Central memory CD4-positive, alpha-beta T cell (primary cell): ENCODE measurements at places on chromosomes 5 and 9.

- DNase-seq, result no peak
Observed at GRCh38 chr5:27172693-27173092, 134.3 kb upstream of the CDH9 start.

DNA sequence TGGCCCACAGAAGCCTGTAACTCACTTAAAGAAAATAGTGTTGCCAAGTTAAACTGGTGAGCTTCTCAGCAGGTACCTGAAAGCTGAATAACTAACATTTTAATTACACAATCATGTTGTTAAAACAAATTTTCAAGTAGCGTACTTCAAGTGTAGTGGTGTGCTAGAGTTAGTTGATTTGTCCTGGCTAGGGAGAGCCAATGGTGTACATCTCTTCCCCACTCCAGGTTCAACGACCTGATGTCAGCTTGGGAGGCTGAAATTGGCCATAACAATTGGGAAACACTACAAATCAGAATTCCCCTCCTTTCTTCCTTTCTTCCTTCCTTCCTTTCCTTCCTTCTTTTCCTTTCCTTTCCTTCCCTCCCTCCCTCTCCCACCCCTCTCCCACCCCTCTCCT is 295.3 kb upstream of the SLC24A2 start:
- DNase-seq, result no peak

- no peak for DNase-seq
Observed at GRCh38 chr5:35623991-35624390, 6.3 kb downstream of the SPEF2 start.

DNA sequence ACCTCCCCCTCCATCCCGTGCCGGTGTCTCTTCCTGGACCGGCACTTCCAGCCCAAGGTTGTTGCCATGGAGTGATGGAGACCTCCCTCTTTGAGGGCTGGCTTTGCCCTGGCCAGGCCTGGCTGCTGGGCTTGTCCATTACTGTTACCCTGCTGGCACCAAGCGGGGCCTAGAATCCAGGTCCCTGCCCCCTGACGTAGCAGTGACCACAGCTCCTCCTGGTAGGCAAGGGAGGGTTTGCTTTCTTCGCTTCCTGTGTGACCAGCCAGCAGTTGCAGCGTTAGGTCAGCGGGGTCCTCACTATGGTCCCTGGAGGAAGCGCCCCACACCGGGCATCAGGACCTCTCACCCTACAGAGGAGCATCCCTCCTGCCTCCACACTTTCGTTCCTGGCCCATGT is 146.7 kb upstream of the COL5A1 start:
- no peak for DNase-seq

- no peak for DNase-seq
Observed at GRCh38 chr5:92455011-92455410, 1071.9 kb upstream of the ARRDC3 start.

- no peak for DNase-seq
Observed at GRCh38 chr9:132833550-132834121, 44.4 kb downstream of the AK8 start.

DNA sequence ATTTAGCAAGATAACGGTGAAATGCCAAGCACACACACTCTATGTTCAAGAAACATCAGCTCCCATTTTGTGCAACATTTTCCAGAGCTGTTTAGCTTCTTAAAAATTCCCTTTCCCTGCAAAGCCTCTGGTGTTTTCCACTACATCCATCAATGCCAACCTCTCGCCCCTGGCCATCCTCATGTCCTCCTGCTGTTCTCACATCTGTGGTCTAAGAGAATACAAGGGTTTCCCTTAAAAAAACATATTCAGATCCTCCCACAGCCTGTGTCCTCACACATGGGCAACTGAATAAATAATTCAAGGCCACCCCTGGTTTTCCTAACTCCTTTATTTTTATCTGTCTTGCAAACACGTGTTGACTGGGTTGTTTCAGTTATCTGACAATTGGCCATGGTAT is 70.3 kb downstream of the PAPPA start:
- DNase-seq, result no peak

DNA sequence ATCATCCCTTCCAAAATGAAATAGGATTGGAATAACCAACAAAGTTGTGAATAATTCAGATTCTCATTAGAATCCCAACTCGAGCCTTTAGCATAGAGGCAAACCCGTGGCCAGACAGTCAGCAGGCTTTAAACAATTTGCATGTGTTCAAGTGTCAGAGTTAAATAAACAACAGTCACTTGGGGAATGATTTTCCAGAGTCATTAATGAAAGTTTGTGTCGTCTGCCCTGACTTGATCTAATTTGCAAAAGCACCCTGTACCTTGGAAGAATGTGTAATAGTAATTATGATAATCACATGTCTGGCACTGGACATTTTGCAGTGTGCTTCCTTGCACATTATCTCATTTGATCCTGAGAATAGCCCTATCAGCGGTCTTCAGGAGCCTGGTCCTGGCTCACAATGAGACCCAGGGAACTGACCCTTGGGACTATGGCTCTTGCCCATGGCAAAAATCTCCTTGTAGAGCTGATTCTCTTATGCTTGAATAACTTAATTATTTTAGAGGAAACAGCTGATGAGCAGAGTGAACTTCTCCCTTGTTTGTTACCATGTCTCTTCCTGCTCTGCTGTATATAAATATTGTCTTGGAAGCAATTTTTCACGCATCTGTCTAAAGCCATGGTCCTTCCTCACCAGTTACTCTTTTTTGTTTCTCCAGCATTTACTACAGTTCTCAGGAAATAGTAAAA is 272.7 kb downstream of the NR3C1 start:
- no peak for DNase-seq

GRCh38 chr9:81632599-81632998 is 56.7 kb downstream of the TLE1 start:
- no peak for DNase-seq

DNA sequence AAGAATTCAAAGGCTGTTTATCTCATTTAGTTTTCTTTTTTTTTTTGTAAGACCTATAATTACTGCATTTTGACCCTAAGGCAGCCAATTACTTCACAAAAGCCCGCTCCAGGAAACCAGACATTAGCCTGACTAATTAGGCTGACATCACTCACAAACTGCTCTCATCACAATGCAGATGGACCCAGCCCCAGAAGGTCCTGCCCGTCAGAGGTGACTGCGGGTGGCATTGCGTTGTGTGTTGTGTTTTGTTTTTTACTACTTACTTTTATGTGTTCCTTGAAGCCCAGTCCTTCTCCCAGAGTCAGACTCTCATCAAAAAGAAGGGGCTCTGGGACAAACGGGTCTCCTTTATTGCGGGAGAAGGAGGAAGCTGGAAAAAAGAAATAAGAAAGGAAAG is 172.2 kb downstream of the HSD17B3 start:
- DNase-seq, result no peak

DNA sequence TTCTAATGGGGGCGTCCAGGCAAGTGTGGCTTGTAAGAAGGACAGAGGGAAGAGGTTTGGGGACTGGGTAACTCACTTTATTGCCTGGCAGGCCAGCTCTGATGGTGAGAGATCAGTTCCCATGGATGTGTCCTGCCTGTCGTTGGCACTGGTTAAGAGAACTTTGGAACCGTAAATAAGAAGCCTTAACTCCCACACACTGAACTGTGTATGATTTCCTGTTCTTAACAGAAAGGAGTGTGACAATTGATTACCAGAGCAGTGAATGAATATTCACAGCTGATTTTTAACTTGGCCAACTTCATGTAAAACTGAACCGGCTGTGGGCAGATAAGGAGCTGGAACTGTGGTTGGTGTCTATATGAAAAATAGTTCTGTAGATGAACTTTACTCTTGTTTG is 63.2 kb downstream of the MEGF10 start:
- DNase-seq, result no peak

- no peak for DNase-seq
Observed at GRCh38 chr9:133495327-133496293, 16.7 kb upstream of the SLC2A6 start.

DNA sequence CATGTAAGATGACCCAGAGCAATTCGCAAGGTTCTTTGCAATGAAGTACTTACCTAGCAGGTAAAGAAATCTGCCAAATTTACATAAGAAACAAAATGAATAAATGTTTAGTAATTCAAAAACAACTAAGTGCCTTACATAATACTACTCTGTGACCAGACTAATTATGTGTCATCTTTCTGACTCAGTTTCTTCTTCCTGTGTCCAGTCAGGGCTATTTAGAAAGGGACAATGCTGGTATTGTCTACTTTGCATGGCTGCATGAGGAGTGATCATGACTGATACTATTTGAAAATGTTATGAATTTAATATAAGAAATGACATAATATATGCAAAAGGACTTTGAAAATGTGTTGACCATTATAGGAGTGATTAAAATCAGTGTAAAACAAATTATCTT is 210.0 kb downstream of the TMEM161B start:
- no peak for DNase-seq

DNA sequence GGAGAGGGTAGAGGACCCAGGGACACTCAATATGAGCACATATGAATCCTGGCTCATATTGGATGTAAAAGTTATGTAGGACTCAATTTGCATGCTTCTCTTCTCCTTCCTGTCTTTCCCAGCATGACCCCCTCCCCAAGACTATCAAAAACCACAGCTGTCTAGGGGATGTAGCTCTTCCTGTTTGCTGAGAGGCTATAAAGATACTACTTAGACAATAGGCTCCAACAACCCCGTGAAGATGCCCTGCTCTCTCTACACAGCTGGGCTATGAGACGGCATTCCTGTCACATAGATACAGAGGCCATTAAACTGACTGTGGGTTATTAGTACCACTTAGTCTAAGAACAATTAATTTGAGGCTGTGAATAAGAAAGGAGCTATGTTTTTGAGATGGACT is 56.5 kb upstream of the PCSK1 start:
- DNase-seq, result no peak

GRCh38 chr5:100616291-100616690 is 81.1 kb downstream of the FAM174A start:
- DNase-seq, result no peak

GRCh38 chr9:111176511-111176910 is 138.2 kb upstream of the LPAR1 start:
- DNase-seq, result no peak

DNA sequence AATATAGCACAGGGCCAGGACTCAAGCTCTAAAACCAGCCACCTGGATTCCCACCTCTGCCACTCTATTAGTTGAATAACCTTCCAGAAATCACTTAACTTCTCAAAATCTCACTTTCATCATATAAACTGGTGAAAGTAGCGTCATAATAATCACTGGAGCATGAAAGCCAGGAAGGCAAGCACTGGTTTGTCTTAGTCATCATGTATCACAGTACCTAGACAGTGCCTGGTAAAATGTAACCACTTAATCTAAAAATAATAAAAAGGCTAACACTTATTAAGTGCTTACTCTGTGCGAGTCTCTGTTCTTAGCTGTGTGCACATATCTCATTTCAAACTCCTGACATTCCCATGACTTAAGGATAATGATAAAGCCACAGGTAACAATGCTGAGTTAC is 109.4 kb downstream of the ASTN2 start:
- no peak for DNase-seq

DNA sequence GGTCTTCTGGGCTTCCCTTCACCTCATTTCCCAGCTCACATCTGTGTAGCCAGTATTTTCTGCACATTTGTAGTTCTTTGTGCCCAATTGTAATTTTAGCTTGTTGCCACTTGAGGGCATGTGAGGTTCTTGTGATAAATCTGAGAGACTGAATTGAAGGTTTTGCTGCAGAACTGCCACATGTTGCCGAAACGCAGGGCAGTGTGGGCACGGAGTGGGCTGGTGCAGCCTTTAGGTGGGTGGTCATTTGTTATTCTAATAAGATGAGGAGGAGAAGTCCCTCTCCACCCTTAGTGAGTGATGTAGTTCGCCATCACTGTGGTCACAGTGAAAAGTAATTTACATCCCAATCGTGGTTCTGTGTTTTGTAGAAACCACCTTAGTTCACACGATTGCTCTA is 21.2 kb downstream of the OTULIN start:
- DNase-seq, result peak; percentile 48

GRCh38 chr5:68333649-68334552 is 118.3 kb downstream of the PIK3R1 start:
- no peak for DNase-seq

GRCh38 chr5:148397968-148398595 is 14.3 kb downstream of the FBXO38 start:
- no peak for DNase-seq

DNA sequence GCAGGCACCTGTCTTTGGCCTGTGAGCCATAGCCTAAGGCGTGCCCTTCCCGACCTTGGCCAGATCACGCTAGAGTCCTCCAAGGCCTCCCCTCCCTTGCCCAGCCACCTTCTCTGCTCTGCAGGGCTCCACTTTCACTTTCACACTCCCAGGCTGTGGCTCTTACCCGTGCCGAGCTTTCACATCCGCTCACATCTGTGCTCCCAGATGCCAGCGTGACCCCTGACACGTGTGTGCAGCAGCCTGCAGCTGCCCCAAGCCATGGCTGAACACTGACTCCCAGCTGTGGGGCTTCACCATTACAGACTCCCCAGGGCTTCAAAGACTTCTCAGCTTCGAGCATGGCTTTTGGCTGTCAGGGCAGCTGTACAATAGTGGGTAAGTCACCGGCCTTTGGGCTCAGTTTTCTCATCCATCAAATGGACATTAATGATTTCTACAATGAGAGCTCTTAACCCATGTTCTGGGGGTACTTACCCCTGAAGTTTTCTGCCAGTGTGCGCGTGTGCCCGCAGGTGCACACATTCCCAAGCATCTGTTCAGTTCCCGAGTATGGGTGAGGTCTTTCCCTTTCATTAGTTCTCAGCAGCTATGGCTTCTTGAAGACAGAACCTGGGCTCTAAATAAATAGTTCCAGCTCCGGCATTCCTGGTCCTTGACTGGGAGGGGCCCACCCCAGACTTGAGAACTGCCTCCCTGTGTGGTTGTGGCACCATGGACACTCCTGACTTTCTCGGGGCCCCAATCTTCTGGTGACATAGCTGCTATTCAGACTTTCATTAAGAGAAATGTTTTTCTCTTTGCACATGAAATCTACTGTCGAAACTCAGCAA is 118.6 kb downstream of the RGS3 start:
- DNase-seq, result peak; percentile 77

- no peak for DNase-seq
Observed at GRCh38 chr9:371349-371748, 156.7 kb downstream of the DOCK8 start.

GRCh38 chr9:128635266-128636023 is 21.2 kb downstream of the DYNC2I2 start:
- no peak for DNase-seq

- DNase-seq, result no peak
Observed at GRCh38 chr9:108579757-108580439, 275.9 kb downstream of the ACTL7B start.

GRCh38 chr5:122029818-122030217 is 48.2 kb downstream of the LOX start:
- no peak for DNase-seq

DNA sequence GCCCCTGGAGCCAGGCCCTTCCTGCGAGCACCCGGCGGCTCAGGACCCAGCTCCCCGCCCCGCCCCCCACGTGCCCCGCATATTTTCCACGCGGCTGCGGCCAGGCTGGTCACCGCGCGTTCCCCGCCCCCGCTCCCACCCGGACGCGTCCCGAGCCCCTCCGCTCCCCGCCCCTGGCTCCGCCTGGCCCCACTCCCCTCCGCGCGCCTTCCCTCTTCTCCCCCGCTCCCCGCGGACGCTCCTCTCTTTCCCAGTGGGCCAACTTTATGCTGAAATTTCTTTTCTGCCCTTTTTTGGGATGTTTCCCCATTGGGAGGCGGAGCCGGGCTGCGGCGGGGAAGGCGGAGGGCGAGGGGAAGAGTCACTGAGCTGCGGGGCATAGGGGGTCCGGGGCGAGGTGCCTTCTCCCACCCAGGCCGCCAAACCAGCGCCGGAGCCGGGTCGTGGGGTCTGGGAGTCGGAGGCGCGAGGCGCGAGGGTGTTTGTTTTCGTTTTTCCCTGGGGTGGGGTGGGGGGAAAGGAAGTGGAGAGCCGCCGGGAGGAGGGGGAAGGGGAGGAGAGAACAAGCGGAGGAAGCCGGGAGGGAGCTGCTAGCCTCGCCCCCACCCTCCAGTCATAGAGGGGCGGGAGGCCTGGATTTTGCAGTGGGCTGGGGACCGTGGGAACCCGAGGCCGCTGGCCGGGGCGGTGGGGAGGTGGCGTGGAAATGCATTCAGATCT is 1.0 kb upstream of the TPM2 start:
- DNase-seq, result peak; percentile 27
